Esophagus squamous epithelium (tissue), 5 donors: ENCODE measurements at places on chromosomes 6 and 20.

DNA sequence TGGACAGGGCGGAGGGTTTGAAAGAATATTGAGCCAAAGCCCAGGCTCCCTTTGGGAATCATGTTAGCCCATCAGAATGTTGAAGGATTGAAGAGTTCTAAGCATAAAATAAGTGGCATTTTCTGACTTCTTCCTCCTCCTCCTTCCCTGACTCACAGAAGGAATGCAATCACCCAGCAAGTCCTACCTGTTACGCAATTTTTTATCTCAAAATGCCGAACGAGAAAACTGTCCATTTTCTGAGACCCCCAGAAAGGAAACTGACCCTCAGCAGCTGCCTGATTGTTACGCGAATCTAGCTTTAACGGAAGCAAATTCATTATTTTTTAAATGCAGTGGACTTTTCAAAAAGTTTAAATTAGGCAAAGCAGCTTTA lies 4.7 kb upstream of the DNAJC5 start:
- no peak for DNase-seq

- no peak for DNase-seq
These were observed 3.6 kb downstream of the MYCT1 start for GRCh38 chr6:152701081-152701862.

DNA sequence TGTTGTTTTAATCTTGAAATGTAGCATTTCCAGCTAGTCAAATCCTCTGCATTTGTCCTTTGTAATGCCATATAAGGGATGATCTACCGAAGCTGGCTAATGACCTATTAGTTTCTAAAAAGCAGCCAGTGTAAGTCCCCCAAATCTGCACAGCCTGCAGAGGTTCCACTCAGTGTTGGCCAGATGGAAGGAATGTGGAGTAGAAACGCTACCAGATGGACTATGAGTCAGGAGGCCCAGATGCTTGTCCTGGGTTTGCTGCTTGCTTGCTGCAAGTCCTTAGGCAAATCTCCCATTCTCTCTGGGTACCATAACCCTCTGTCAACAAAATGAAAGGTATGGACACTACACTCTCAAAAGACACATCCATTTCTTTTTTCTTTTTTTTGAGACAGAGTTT lies 149.8 kb downstream of the BTBD9 start:
- no peak for DNase-seq

- no peak for DNase-seq
These were observed 7.9 kb downstream of the EXOC2 start for GRCh38 chr6:684831-685636.

DNA sequence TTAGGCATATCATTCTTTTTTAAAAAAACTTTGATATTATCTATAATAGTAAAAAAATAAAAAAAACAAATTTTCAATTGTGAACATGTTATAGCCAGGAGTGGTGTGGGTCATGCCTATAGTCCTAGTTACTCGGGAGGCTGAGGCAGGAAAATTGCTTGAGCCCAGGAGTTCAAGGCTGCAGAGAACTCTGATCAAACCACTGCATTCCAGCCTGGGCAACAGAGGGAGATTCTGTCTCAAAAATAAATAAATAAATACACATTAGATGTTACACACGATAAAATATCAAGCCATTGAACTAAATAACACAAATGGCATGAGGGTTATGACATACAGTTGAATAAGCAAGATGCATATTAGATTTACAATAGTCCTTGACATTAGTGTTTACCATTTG lies 27.9 kb upstream of the MYMX start:
- no peak for DNase-seq
